ENCODE measurements at places on chromosomes 3 and 15.

- DNase-seq: no peak
Observed at GRCh38 chr3:156539051-156539450, 15.9 kb downstream of the SSR3 start.

GRCh38 chr3:182108371-182108770 is 396.6 kb downstream of the SOX2 start:
- DNase-seq: no peak

DNA sequence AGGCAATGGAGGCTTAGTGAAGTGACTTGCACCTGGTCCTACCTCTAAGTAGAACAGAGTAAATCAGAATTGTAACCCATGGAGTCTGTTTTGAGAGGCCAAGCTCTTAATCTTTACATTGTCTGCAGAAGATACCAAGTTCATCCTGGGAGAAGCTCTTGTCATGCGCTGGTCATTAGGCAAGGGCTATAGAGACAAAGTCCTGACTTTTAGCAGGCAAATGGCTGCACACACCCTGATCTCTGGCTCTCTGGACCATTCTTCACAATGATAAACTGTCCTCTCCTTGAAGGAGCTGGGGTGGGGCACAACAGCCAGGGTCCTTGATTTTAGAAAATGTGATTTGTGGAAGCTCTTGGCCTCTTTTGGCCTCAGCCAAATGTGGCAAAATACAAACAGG is 65.4 kb downstream of the MCTP2 start:
- no peak for DNase-seq

DNA sequence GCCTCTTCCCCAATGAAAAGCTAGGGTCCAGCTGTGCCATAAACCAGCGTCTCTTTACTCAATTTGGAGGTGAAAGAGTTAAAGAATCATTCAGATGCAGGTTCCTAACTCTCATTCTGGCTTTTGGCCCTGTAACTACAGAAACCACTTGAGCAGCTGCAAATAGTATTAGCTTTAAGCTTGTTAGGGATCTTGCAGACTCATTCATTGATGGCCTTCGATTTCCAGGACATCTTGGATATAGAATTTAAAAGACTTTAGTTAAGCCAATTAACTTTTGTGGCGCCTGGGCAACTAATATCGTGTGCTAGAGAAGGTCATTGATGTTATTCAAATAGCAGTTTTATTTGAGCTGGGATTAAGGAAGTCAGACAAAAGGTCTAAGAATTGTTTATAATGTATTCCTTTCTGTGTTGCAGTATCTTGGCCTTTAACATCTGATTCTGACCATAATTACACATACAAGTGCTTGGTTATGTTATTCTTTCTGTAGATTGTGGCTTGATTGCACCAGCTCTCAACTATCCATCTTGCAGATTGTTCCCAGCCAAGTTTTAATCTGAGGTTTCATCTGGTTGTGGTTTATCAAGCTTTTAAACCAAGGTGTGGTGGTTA is 185.3 kb downstream of the CACNA2D3 start:
- DNase-seq: no peak

- no peak for DNase-seq
Observed at GRCh38 chr3:31013843-31014242, 119.4 kb upstream of the GADL1 start.

GRCh38 chr3:130412991-130413560 is 67.6 kb downstream of the COL6A5 start:
- DNase-seq: no peak

- no peak for DNase-seq
Observed at GRCh38 chr3:22608093-22608492, 595.0 kb upstream of the UBE2E2 start.

GRCh38 chr3:185350841-185351240 is 12.1 kb upstream of the MAP3K13 start:
- no peak for DNase-seq

- DNase-seq: no peak
Observed at GRCh38 chr3:126438186-126438585, 37.5 kb downstream of the ZXDC start.

- DNase-seq: no peak
Observed at GRCh38 chr3:131922356-131922755, 112.5 kb downstream of the CPNE4 start.

DNA sequence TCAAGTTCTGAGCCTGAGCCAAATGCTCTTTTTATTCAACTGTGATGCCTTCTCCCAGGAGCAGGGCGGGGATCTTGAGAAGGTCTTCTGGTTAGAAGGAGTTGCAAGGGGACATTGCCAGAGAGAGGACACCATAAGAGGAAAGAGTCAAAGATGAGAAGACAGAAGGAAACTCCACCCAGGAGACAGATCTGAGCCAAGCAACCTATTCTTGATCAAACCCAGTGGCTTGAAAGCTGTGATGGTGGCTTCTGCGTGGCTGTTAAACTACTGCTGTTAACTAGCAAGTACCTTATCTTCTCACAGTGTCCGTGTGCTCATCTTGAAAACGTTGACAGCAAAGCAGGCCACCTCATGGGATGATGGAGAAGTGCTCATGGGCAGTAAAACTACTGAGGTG is 19.8 kb upstream of the AGBL1 start:
- DNase-seq: no peak

DNA sequence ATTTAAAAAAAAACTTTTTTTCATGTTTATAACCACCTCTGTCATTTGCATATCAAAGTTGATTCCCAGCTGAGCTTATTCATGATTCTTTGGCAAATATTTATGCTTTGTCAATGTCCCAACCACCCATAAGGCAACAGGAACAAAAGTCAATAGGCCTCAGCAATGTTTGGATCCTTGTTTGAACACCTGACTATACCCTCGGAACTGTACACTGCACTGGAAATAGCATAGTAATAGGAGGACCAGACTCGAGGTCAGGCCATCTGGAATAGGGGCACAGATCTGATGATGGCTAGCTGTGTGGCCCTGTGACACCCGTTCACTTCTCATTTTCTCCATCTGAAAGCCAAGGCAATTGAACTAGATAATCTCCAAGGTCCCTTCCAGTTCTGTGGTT is 301.7 kb upstream of the ATP11B start:
- DNase-seq: no peak

DNA sequence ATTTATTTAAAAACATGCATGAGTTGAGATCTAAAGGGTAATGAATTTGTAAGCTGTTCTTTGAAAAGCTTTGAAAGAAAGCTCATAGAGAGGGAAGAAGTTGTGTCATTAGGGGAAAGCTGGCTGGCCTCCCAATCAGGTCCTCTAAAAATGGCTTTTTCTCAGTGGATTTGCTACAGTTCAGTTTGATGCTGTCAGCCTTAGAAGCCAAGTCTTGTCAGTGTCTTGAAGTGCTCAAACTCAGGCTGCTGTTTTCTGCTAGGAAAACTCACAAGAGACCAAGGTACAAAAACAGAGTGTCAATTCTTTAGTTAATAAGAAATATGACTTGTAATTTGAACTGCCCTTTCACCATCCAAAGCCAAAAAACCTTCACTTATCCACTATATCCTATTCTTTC is 243.8 kb downstream of the OTOL1 start:
- no peak for DNase-seq
